ENCODE measurements at places on chromosomes 16 and 17.

GRCh38 chr16:31268033-31268365, 8.2 kb downstream of the ITGAM start:
- DNase-seq, result no peak

DNA sequence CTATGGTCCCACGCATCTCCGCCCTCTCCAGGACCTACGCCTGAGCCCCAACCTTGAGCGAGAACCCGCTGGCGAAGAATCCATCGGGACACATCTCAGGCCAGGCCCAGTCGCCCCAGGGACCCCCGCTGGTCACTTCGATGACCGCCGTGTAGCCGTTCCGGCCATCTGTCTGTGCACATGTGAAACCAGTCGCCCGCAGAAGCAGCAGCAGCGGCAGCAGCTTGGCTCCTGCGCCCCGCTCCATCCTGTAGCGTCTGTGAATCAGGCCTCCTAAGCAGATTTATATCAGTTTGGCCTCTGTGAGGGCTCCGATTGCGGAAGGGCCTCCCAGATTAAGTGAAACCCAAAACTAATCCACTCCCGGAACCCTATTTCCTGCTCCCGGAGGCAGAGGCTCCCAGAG, at the start of gene VMO1:
Gene VMO1 (minus strand): TSS at position 259 of the 406 bp plus-strand sequence. CDS start 12 bp downstream, at position 247.
- DNase-seq, result no peak

- no peak for DNase-seq
Observed at GRCh38 chr17:2937331-2938003, 125.9 kb downstream of the OR1D5 start.

DNA sequence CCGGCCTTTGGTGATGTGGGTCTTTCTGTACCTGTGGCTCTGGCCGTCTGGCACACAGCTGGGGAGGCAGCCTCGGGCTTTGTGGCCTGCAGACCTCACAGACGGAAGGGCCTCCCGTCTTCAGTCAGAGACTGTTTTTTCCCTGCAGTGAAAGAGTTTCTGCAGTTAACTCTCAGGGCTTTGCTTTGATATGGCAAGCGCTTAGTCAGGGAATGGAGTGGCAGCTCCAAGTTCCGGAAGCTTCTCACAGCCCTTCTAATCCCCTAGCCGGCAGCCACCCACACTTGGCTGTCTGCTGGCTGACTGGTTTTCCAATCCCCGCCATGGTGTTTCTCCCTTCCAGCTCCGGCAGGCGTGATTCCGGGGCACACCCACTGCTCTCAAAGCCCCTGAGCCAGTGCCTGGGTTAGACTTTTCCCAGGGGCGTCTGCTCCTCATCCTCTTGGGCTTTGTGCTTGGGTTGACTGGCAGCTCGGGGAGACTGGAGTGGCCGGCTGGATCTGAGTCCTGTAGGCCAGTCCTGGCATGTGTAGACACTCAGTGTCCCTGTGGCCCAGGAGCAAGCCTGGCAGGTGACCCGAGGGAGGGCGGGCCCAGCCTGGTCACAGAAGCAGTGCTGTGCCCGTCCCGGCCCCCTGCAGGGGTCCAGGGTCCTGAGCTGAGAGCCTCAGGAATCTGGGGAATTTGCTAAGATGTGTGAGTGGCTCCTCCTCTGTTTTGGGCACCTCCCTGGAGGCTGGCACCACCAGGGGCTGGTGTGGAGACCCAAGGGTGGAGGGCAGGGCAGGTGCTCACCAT, 29.9 kb downstream of the BAIAP2 start:
- DNase-seq, result no peak

DNA sequence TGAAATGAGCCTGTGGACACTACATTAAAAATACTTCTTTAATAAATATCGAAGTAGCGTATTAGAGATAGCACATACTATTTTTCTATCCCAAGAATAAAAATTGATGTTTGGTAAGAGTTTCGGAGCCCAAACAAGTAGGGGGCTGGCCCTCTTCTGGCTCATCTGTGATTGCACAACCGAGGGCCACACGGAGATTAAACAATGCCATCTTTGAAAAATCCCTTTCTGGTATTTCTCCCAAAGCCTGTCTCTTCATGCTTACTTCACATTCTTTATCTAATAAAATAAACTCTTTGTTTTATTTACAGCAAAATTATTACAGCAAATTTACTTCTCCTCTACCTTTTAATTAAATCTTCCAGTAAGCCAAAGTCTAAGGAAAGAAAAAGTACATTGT, 9.6 kb upstream of the MYH11 start:
- DNase-seq, result no peak

DNA sequence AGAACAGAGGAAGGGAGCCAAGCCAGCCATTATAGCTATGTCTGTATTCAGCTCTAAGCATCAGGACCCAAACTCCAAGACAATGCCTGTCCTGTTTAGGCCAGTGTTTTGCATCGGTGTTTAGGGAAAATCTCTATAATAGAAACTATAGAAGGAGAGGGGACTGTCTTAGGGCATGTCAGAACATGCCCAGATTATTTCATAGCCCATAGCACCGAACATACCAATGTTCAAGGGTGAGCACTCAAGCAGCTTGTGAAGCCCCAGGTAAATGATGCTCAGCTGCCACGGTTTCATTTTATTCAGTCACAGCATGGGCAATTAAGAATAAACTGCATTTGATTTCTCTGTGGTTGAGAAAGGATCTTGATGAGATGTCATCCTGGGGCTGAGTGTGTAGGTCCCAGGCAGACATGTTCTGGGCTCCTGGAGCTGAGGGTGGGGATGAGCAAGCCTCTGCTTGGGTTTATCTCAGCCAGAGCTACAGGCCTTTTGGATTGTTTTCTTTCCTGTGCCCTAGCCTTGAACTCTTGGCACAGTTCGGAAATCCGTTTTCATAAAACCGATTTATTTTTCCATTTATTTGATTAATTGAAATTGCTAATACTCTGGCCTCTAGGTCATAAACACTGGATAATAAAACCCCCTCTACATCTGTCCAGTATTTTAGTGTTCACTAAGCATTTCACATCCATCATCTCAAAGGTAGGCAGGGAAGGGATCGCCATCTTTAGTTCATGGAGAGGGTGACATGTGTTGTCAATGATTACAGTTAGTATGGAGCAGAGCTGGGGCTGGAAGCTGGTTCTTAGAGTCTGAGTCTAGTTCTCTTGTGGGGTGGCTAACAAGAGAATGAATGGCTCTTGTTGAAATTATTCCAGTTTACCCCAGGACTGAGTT, 290.7 kb upstream of the ASIC2 start:
- DNase-seq, result no peak

DNA sequence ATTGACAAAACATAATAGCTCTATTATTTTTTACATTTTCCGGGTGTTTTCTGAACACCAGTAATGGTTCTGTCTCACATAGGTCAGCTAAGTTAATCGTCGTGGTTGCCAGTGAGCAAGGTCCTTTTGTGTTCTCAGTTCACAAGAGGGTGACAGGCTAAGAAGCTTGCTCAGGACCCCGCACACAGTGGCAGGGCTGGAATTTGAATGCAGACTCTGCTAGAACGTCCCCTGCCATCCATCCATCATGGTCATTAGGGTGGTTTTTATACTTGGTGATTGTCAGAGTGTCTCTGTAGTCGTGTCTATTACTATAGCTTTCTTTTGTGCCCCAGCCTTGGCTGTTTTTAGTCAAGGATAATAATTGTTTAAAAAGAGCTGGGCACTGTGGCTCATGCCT, 176.2 kb downstream of the SNX29 start:
- no peak for DNase-seq

- no peak for DNase-seq
Observed at GRCh38 chr16:48517493-48517892, 92.5 kb downstream of the N4BP1 start.

DNA sequence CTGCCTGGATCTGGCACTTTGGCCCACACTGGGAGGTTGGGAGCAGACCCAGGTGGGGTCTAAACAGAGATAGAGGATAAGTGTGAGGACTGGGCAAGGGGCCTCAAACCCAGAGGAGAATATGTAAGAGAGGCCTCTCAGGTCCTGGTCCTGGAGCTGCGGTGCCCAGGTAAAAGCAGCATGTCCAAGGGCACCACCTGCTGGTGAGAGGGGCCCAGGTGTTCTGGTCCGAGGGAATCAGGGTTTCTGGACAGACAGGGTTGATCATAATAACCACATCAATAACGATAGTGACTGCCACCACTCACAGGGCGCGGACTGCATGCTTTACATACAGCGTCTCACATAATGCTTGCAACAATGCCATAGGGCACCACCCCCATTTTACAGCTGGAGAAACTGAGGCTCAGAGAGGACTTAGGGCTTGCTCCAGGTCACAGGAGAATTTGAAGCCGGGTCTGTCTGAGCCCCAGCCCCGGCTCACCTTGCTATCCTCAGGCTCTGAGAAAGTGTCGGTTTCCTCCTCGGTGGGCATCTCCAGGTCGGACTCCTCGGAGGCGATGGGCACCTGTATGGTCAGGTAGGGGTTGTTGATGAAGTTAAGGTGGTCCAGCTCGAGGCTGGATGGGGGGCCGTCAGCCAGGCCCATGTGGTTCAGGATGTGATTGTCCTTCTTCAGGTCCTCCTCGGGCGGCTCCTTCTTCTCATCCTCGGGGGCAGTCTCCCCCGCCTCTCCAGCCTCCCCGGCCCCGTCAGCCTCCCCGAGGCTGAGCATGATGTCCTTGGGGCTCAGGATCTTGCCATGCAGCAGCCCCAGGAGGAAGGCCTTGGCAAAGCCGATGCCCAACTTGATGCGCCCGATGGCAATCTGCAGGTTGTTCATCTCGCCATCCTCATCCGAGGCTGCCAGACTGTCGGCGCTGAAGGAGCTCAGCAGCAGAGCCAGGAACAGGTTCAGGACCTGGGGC, 19.1 kb upstream of the CD79B start:
- no peak for DNase-seq

- DNase-seq, result no peak
Observed at GRCh38 chr16:58256108-58256507, 38.7 kb downstream of the PRSS54 start.

GRCh38 chr16:14501331-14502255, 128.5 kb downstream of the PARN start:
- DNase-seq, result peak; percentile 81

GRCh38 chr17:2347805-2348685, 10.7 kb downstream of the SGSM2 start:
- DNase-seq, result no peak

GRCh38 chr17:35373984-35374765, 754 bp upstream of the SLFN11 start:
- DNase-seq, result no peak

- peak; percentile 80 for DNase-seq
Observed at GRCh38 chr17:7436556-7437368, 1.5 kb downstream of the TMEM102 start.

Data from RWPE2 (cell line).